Amniotic stem cell (primary cell): ENCODE measurements at places on chromosomes 5 and 9.

DNA sequence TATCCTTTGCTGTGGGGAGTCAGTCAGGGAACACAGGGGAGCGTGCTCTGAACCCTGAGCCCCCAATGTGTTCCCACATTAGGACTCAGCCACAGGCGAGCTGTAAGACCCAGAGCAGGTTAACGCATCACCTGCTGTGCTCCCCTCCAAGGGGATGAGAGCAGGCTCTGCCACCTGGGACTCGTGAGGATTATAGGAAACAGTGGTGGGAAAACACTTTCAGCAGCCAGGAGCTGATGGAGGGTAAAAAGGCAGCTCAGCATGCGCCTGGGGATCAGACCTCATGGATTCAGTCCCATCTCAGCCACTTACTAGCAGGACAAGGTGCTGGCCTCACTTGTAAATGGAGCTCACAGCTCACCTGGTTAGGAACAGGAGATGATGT is 9.2 kb downstream of the JADE2 start:
- no peak for DNase-seq

GRCh38 chr5:91956738-91957137 is 573.6 kb upstream of the ARRDC3 start:
- no peak for DNase-seq

DNA sequence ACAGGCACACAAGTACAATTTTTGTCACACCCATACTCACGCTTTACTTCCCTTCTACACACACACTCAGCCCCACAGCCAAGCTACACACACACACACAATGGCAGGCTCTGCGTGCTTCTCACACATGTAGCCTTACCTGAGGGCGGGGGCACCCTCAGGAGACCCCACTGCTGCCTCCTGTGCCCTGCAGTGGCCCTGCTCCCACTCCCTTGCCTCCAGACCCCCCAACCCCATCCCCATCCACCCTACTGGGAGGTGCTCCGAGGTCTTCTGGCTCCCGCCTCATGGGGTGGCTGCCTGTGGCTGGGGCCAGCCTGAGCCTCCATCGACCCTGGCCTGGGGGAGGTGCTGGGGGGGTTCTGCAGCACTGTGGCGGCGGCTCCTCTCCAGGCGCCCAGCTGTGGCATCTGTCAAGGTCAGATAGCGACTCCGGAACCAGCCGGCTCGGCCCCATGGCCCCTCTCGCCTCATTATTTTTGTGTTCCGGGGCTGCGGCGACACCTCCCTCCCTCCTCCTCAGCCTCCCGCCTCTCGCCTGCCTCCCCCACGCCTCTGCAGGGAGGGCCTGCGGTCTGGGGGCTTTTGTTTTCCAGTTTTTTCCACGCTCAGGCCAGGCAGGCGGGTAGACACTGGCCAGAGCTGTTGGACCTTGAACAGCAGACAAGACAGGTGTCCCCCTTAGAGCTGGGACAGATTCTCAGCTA is 21.7 kb downstream of the CXXC5 start:
- no peak for DNase-seq

- peak; percentile 83 for DNase-seq
Measured at GRCh38 chr5:34598177-34598794, 57.8 kb upstream of the RAI14 start.

- DNase-seq = peak; percentile 75
Measured at GRCh38 chr5:114243281-114243971, 118.4 kb upstream of the KCNN2 start.

- no peak for DNase-seq
Measured at GRCh38 chr5:151068433-151069197, 12.2 kb downstream of the TNIP1 start.

DNA sequence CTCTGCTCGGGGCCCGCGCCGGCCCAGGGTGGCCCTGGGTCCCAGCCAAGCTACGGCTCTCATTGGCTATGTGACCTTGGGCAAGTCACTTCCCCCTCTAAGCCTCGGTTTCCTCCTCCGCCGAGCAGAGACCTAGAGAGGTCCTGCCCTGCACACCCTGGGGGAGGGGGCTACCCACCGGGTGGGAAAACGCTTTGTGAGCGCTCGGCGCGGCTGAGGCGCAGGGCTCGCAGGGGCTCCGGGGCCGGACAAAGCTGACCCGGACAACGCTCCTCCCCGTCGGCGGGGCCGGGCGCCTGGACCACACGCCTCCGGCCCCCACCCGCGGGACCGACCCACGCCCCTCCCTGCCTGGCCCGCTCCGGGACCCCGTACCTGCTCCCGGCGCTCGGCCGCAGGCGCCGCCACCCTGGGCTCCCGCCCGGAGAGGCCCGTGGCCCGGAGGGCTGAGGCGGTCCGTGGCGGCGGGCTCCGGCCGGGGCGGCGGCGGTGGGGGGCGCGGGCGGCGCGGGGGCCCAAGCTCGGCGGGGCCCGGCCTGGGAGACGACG is 85.7 kb upstream of the MELK start:
- DNase-seq = no peak

DNA sequence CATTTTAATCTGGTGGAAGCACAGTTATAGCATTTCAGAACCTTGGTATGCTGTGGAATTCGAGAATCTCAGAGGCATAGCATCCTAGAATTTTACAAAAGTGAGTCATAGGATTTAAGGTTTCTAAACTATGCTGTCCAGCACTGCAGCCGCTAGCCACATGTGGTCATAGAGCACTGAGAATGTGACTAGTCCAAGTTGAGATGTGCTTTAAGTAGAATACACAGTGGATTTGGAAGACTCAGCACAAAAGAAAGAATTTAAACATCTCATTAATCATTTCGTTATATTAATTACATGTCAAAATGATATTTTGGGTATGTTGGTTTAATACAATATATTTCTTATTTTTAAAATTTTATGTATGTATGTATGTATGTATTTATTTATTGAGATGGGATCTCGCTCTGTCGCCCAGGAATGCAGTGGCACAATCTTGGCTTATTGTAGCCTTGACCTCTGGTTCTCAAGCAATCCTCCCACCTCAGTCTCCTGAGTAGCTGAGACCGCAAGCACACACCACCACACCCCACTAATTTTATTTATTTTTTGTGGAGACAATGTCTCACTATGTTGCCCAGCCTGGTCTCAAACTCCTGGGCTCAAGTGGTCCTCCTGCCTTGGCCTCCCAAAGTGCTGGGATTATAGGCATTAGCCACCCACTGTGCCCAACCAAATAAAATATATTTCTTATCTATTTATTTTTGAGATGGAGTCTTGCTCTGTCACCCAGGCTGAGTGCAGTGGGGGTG is 20.4 kb upstream of the RPS14 start:
- DNase-seq = peak; percentile 90

GRCh38 chr9:4840018-4840417 is 47.3 kb downstream of the RCL1 start:
- no peak for DNase-seq

- no peak for DNase-seq
Measured at GRCh38 chr9:37836386-37836785, 35.8 kb downstream of the DCAF10 start.

GRCh38 chr9:75139201-75139600 is 50.9 kb downstream of the OSTF1 start:
- DNase-seq = no peak

DNA sequence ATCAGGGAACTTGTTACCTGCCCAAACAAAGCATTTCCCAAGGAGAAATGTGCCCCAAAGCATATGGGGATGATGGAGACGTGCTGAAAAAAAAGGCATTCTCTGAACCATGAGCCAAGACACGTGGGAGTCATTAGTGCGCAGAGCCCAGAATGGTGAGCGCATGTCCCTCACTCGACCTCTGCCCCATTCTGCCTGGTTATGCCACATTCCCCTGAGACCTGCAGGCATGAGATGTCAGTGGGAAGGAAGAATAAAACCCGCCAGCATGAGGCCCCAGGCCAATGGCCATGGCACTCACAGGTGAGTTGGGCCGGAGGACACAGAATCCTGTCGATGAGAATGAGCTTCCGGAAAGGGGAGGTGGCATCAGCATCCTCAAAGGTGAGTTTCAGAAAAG is 228.9 kb downstream of the CDK5RAP2 start:
- DNase-seq = no peak

DNA sequence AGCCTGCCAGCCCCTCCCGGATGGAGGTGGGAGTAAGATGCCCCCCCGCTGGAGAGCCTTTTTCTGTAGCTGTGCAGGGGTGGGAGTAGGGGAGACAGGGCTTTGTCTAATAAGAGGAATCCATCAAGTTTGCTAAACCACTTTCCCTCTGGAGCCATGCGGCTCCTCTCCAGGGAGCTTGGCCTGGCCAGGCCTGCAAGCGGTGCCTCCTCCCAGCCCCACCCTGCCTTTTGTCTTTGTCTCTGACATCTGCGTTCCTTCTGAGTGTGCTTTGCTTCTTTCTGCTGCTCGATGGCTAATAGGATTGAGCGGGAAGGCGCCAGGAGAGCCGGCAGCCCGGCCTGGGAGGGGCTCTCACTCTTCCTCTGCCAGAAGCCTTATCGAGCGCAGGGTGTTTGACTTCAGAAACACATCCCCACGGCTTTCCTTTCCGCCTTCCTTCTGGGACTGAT is 26.7 kb upstream of the FCN1 start:
- DNase-seq = no peak

DNA sequence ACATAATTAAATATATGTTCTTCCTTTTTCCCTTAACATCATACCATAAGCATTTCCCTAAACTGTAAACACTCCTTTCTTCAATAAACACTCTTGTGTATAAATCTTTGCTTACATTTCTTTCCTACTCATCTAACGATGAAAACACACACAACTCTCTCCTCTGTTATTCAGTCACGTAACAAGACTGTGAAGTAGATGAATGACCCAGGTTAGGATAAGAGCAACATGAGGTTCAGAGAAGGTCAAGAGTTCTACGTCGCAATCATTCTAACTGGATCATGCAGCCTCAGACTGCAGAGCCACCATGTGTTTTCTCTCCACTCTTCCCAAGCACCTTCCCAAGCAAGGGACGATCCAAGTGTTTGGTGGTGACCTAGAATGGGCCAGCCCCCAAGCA is 70.5 kb upstream of the SPTLC1 start:
- DNase-seq = no peak

DNA sequence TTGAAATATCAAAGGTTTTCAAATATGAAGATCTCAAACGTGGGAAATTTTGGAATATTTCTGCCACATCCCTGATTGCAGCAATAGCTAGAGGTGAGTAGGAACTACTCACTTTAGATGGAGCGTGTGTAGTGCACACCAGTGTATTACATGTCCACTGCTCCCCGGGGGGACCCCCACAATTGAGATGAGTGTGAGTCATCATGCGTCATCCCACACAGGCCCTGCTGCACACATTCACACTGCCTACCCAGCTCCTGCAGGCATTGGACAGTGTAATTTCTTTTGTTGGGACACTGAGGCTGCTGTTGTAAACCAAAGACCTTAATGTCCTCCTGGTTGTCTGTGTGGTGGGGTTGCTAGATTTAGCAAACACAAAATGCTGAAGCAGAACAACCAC is 280.0 kb downstream of the GAS1 start:
- DNase-seq = no peak

DNA sequence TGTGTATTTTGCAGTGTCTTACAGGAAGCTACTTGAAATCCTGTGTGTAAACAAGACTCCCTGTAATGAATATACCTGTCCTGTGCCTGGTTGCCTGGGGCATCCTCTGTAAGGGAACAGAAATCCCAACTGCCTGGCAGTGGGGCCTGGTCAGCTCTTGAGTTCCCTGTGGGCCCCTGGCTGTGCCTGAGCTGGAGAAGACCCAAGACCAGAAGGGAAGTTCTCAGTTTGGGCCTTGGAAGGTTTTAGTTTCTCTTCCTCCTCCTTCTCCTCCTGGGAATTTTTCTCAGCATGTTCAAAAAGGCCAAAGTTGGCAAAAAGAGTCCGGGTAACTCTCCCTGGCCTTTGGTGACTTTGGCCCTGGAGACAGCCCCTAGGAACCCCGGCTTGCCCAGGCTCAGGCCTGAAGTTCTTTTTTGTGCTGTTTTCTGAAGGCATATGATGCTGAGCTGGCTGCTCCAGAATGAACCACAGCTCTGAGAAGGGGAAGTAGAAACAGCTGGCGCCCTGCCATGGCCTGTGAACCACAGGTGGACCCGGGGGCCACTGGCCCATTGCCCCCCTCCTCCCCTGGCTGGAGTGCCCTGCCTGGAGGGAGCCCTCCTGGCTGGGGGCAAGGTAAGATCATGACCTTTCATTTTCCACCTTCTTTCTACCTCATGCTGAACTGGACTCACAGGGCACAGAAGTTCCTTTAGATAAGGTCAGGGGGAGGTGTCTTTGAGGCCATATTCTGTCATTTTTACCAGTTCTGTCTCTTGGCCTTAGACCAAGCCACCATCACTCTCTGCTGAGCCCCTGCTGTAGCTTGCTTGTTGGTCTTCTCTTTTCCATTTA is 5.8 kb downstream of the TMEM268 start:
- DNase-seq = no peak

- no peak for DNase-seq
Measured at GRCh38 chr9:2722715-2723114, 5.4 kb downstream of the KCNV2 start.

- DNase-seq = no peak
Measured at GRCh38 chr9:128124873-128125579, 2.5 kb downstream of the PTGES2 start.

- DNase-seq = no peak
Measured at GRCh38 chr5:124658867-124659557, 87.4 kb downstream of the ZNF608 start.

- DNase-seq = no peak
Measured at GRCh38 chr5:77907786-77908185, 131.6 kb upstream of the TBCA start.

DNA sequence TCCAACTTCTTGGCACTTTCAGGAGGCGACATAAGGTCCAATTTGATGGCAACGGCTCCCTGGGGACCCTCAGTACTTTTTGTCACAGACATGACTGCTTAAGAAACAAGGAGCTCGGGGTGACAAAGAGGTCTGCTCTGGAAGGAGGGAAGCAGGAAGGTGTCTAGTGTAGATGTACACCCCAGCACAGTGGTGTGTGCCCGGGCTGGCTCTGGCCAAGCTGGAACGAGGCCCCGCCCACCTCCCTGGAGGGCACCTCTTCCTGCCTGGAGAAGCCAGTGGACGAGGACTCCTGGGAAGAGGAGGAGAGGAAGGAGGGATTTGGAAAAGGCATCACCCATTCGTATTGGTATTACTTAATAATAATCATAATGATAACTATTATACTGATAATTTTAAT is at the start of gene SLC36A2:
SLC36A2 (minus strand) TSS at position 191 of the 400 bp plus-strand sequence; CDS start at position 92, 99 bp downstream.
- no peak for DNase-seq

- DNase-seq = no peak
Measured at GRCh38 chr5:68657055-68657961, 436.5 kb upstream of the SLC30A5 start.

DNA sequence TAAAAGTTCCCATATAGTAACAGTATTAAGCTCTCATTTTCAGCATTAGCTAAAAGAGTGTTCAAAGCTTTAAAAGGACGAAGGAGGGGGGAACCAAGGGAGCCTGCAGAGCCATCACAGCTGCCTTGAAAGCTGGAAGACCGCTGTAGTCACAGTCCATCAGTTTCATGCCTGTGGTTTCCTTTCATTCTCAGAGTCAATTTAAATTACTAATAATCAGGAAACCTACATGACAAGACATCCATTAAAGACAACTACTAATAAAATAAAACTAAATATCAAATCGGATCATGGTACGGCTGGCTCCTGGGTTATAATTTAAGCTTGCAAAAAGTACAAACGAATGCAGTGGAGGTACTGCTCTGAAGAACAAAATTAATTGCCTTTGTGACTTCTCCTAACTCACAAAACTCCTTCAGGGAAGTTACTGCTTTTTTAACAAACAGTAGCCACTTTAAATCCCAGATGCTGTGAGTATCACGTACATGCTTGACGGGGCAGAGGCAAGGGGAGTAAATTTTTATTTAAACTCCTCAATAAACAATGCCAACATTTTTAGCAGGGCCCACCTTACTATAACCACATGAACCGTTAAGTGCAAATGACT is 213.5 kb downstream of the DENND1A start:
- DNase-seq = no peak
